LNCaP clone FGC (cell line): ENCODE measurements at places on chromosomes 12 and 14.

GRCh38 chr12:96167492-96167891, 26.7 kb upstream of the ELK3 start:
- no peak for DNase-seq

- no peak for DNase-seq
Observed at GRCh38 chr12:50637870-50638481, 125.9 kb upstream of the ATF1 start.

DNA sequence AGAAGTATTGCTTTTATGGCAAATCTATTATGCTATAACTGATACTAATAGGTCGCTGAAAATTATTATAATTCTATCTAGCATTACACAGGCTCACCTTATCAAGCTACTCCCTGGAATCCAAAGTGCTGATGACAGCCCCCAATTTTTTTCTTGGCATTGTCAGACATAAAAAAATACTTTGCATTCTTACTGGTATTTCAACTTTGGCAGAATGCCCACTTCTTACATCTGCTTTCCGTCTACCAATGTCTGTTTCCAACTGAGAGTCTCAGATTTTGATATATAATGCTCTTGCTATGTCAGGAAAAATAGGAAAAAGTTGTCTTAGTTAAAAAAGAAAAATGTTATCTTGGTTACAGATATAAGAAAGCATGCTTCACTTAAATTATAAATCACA, 615.4 kb downstream of the C12orf50 start:
- no peak for DNase-seq

GRCh38 chr12:77559400-77560074, 271.2 kb upstream of the NAV3 start:
- DNase-seq = no peak

DNA sequence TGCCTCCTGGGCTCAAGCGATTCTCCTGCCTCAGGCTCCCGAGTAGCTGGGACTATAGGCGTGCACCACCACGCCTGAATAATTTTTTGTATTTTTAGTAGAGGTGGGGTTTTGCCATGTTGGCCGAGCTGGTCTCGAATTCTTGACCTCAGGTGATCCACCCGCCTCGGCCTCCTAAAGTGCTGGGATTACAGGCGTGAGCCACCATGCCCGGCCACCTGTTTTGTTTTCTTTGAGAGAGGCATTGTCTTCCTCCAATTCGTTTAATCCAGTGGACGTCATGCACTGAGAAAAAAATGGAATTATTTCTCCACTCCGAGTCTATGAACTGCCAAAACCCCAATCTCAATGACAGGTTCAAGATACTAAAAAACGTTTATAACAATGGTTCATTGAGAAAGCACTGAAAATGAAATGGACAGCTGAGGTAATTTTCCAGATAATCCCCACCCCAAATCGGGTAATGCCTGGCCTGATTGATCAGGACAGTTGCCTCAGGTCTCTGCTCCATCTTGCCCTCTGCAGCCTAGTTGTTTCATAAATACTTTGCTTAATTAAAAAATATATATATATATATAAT, 132.7 kb upstream of the PARP11 start:
- no peak for DNase-seq

GRCh38 chr14:75303381-75303789, 24.8 kb downstream of the FOS start:
- no peak for DNase-seq
